CD8-positive, alpha-beta memory T cell (primary cell): ENCODE measurements at places on chromosomes 13 and 19.

- DNase-seq: no peak
Measured at GRCh38 chr13:20064128-20064527, 96.7 kb downstream of the GJA3 start.

DNA sequence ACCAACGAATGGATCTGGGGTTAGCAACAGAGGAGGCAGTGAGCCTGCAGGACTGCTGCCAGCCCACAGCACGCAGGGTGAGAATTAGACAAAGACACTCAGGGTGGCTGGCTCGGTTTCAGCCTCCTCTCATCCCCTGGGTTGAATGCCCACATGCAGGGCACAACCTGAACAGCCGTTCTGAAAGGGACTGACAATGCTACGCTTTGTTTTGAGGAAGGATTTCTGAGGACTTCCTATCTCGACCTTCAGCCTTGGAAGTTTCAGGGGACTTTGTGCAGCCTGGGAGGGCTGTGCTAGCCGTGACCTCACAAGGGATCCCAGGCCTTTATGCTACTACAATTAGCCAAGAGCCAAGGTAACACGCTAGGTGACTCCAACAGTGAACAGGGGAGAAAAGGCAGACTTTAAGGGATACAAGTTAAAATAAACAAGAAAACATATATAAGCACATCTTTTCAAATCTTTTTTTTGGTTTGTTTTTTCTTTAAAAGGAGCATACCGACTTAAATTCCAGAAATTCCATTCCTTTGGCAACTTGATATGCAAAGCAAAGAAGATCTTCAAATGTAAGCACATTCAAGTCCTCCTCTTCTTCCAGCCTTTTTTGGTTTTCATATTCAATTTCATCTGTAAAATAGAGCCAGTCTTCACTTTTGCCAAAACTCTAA is 34.5 kb upstream of the URAD start:
- no peak for DNase-seq

DNA sequence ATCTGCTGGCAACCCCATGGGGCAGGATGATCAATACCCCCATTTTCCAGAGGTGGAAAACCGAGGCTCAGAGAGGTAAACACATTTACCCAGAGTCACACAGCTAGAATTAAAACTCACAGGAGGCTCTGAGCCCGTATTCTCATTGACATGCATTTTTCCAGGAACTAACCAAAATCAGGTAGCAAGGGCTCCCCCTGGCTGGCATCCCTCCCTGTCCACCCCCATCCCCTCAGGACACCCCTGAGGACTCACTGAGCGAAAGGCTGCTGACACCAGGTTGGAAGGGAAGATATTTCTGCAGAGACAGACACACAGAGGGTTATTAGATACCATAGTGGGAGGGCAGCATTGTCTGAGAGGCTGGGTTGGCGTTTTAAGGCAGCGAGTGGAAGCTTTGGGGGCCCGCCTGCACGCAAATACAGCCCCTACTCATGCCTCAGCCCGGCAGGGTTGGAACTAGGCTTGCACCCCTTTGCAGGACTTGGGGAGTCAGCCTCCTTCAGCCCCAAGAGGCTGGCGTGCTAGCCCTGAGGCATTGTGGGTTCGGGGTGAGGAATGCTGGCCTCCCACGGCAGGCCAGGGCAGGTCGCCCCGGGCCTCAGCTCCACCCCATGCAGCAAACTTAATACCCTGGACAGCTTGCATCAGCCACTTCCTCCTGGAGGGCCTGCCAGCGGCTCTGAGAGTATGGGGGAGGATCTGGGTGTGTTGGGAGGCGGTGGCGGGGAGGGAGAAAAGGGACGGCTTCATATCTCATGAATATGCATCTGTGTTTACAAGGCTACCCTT is 3.9 kb downstream of the SLC1A5 start:
- no peak for DNase-seq

DNA sequence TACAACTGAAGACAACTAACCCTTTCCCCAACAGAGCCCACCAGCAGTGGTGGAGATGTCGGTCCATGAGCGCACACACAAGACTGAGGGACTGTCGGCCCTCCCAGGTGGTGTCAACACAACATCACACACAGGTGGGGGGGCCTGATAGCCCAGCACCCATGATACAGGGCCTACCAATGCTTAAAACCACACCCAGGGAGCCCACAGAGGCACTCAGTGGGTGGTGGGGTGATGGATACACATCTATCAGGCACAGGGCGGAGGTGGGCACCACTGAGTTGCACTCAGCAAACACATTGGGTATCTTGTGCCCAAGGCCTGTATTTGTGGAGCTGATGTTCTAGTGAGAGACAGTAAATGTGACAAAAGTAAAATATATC is 7.0 kb upstream of the ZFP36 start:
- no peak for DNase-seq

DNA sequence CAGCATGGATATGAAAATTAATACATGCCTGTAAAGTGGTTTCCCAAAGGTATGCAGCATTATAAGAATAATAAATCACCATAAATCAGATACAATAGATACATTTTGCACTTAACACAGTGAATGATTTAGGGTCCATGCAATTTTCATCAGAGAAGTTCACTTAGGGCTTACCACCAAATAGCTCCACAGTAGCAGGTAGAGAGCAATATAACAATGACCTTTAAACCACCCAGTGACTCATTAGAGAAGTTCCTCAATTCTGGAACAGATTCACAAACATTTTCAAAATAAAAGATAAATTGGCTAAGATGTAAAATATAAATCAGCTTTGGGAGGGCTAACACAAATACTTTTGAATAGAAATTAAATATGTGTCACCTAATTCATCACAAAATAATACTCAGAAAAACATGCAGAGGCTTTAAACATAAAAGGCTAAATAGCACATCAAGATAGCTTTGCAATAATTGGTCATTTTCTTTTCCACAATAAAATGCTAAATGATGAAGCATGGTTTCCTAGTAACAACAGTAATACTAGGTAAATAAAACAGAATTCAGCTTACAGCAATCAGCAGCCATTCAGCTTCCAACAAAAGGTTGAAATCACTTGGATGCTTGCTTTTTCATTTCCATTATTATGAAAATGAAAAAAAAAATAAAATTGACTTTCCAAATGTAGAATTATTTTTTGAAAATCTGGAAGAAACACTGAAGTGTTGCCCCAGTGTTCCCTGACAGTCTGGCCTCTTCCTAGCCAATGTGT is 84.3 kb upstream of the NBEA start:
- DNase-seq: no peak

GRCh38 chr13:45257638-45258333 is 56.9 kb upstream of the KCTD4 start:
- no peak for DNase-seq

DNA sequence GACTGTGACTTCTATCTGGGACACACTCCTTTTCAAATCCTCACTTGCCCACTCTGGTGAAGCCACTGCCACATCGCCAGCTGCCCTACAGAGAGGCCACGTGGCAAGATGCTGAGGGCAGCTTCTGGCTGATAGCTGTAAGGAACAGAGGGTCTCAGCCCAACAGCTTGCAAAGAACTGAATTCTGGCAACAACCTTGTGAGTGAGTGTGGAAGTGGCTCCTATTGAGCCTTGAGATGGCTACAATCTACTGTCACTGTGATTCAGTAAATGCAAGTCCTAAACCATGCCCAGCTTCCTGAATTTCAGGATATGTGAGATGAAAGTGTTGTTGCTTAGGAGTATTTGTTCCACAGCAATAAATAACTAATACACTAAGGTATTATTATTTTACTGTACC is 314.3 kb upstream of the TMTC4 start:
- DNase-seq: no peak

- DNase-seq: no peak
Measured at GRCh38 chr13:111228262-111229144, 91.9 kb upstream of the TEX29 start.

GRCh38 chr13:77412116-77412635 is 85.3 kb upstream of the MYCBP2 start:
- DNase-seq: no peak

GRCh38 chr19:58009666-58010301 is 7.2 kb upstream of the ZNF606 start:
- DNase-seq: peak; percentile 33

- DNase-seq: no peak
Measured at GRCh38 chr13:71493189-71493588, 373.8 kb downstream of the DACH1 start.

DNA sequence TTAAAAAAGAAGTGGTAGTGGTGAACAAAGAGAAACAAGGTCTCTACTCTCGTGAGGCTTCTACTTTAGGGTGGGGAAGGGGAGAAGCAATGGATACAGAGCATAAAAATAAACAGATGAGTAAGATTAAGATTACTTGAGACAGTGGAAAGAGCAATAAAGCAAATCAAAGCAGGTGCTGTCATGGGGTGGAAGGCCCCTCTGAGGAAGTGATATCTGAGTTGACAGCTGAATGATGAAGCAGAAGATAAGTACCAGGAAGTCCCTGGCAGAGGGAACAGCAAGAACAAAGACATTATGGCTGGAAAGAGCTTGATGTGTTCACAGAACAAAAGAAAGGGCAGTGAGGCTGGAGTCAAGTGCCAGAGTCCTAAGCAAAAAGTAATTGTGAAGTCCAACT is 221.8 kb downstream of the ENOX1 start:
- DNase-seq: no peak

DNA sequence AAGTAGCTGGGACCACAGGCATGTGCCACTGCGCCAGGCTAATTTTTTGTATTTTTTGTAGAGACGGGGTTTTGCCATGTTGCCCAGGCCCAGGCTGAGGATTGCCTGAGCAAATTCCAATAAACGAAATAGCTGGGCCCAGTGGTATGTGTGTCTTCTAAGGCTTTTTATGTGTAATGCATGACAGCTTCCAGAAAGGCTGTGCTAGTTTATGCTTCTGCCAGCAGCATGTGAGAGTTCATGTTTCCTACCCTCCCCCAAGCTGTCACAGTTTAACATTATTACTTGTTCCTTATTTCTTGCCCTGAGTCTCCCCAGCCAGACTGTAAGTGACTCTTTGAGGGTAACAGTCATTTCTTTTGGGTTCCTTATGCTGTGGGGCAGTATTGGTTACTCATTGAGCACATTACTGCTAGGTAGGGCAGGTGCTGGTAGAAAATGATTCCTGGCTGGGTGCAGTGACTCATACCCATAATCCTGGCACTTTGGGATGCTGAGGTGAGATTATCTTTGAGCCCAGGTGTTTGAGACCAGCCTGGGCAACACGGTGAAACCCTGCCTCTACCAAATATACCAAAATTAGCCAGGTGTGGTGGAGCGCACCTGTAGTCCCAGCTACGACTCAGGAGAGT is 13.6 kb downstream of the GPATCH1 start:
- no peak for DNase-seq

GRCh38 chr19:39829702-39830275 is 4.2 kb downstream of the DYRK1B start:
- no peak for DNase-seq

GRCh38 chr19:47411101-47411500 is 8.2 kb downstream of the MEIS3 start:
- no peak for DNase-seq

DNA sequence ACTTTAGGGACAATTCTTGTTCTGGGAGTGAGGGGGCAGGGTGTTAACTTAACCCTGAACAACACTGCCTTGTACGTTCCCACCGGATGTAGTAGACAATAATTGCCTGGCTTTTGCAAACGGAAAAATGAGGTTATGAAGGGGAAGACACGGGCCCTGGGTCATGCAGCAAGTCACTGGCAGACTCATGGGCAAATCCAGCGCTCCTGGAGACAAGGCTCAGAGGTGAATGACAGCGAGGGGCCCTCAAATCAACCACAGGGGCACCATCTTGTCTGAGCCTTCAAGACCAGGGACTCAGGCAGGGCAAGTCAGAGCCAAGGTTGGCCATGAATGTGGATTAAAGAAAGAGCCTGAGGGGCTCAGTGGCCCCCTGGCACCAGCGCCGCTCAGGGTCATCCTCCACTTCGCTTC is 2.8 kb downstream of the RASA3 start:
- DNase-seq: peak; percentile 59

- no peak for DNase-seq
Measured at GRCh38 chr19:14477418-14478112, 2.4 kb upstream of the PTGER1 start.

DNA sequence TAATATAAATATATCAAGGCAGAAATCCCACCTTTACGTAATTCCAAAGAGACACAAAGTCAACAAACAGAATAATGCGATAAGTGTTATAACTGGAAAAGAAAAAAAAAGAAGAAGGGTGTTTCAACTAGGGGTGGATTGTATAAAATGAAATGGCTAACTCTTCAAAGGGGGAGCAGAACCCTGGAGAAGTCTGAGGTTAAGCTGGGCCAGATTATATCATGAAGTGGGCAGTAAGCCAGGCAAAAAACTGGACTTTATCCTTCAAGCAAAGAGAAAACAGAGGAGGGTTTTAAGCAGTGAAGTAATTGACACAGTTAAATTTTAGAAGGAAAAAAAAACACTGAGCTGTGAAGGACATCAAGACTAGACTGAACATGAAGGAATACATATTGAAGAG is 41.9 kb downstream of the TBC1D4 start:
- DNase-seq: no peak

GRCh38 chr13:39527301-39527700 is 75.7 kb downstream of the LHFPL6 start:
- DNase-seq: no peak

GRCh38 chr19:17249887-17250548 is 4.3 kb upstream of the NR2F6 start:
- no peak for DNase-seq

DNA sequence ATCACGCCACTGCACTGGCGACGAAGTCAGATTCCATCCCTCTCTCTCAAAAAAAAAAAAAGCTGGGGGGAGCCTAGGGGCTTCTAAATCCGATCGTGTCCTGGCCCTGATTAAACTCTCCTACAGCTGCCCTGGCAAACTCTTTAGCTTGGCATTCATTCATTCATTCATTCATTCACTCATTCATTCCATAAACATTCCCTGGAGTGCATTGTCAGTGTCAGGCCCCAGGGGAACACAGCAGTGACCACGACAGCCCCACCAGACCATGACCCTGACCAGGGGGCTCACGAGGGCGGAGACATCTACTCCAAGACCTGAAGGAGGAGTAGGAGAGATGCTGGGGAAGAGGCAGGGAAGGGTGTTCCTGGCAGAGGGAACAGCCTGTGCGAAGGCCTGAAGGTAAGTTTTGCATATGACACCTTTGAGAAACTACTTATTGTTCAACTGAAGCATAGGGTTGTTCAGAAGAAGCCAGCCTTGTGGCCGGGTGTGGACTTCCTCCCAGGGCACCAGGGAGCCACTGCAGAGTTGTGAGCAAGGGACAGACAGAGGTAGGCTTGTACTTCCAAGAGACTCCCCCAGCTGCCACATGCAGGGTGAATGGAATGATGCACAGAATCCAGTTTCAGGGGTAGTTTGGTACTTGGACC is 24.5 kb downstream of the CEACAM16 start:
- DNase-seq: no peak

- peak; percentile 53 for DNase-seq
Measured at GRCh38 chr19:39765091-39766076, 13.3 kb upstream of the LEUTX start.

- no peak for DNase-seq
Measured at GRCh38 chr13:44786756-44787155, 202.5 kb downstream of the NUFIP1 start.

GRCh38 chr19:48487948-48488347 is 18.8 kb downstream of the CYTH2 start:
- no peak for DNase-seq

DNA sequence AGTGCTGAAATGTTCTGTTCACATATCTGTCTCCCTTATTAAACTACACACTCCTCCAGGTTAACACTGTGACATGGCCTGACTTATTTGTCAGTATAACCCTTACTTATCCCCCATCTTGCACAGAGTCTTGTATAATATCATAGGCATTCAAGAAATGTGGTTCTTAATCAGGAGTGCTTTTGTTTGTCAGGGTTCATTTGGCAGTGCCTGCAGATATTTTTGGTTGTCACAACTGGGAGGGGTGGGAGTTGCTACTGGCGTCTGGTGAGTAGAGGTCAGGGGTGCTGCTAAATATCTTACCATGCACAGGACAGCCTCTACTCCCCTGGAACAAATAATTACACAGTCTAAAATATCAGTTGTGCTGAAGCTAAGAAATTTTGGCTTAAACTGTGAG is 20.4 kb upstream of the OBI1 start:
- DNase-seq: no peak
